ENCODE measurements at places on chromosomes 5 and 9. TPM values are rescaled to one million over a fixed set of nuclear protein-coding genes. Genes with fewer than 3 reads are reported as not detected.
A peak's percentile ranks its signal among the peaks of the same experiment; 100 is the strongest.

The TYRP1 gene
- 0.40 TPM for total RNA-seq

The COL23A1 gene
- total RNA-seq, result 0.73 TPM

The GNPDA1 gene
- total RNA-seq, result 16.6 TPM

The MED7 gene
- 12.8 TPM for total RNA-seq

The PPP3R2 gene
- total RNA-seq, result not detected

The SPATA31D4 gene
- not detected for total RNA-seq

The CCDC152 gene
- total RNA-seq, result 0.09 TPM

The NUTM2F gene
- total RNA-seq, result not detected

The RMRP gene
- 19,198 TPM for total RNA-seq

The ECM2 gene
- 1.1 TPM for total RNA-seq

The WDR38 gene
- not detected for total RNA-seq

The INIP gene
- 27.3 TPM for total RNA-seq

The IFNA21 gene
- total RNA-seq, result not detected

The NAIP gene
- total RNA-seq, result 12.7 TPM

The BSPRY gene
- 39.9 TPM for total RNA-seq

The PCDHGA8 gene
- 0.82 TPM for total RNA-seq

The PCDHGB7 gene
- 4.2 TPM for total RNA-seq

The CCNJL gene
- total RNA-seq, result 19.0 TPM

The TAS2R1 gene
- not detected for total RNA-seq

The CCL19 gene
- total RNA-seq, result not detected

The PDE8B gene
- 1.4 TPM for total RNA-seq

The SIMC1 gene
- total RNA-seq, result 22.5 TPM

- no peak for DNase-seq
Measured at GRCh38 chr9:134548618-134549017, 93.0 kb upstream of the COL5A1 start.

DNA sequence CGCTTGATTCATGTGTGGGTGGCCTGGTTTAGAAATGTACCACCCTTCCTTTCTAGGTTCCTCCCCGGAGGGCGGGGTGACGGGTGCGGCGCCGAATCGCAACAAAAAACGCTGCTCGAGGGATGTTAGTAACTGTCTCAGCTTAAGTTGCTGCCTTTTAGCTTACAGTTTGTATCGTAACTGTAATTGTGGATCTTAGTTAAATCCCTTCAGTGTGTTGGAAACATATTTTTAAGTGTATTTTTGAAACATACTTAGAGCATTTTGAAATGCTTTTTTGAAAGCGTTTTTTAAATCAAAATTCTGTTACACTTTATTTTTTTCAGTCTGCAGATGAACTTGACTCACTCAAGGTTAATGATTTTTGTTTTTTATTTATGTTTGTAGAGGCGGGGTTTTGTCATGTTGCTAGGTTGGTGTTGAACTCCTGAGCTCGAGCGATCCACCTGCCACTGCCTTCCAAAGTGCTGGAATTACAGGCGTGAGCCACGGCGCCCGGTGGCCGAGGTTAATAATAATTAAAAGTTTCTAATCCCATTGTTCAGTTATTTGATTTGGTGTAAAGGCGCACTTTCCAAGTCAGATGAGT, 997 bp upstream of the CHD1 start:
- no peak for DNase-seq

- no peak for DNase-seq
Measured at GRCh38 chr5:144048259-144048856, 122.1 kb downstream of the YIPF5 start.

GRCh38 chr9:83313781-83314180, 224.4 kb downstream of the FRMD3 start:
- no peak for DNase-seq

DNA sequence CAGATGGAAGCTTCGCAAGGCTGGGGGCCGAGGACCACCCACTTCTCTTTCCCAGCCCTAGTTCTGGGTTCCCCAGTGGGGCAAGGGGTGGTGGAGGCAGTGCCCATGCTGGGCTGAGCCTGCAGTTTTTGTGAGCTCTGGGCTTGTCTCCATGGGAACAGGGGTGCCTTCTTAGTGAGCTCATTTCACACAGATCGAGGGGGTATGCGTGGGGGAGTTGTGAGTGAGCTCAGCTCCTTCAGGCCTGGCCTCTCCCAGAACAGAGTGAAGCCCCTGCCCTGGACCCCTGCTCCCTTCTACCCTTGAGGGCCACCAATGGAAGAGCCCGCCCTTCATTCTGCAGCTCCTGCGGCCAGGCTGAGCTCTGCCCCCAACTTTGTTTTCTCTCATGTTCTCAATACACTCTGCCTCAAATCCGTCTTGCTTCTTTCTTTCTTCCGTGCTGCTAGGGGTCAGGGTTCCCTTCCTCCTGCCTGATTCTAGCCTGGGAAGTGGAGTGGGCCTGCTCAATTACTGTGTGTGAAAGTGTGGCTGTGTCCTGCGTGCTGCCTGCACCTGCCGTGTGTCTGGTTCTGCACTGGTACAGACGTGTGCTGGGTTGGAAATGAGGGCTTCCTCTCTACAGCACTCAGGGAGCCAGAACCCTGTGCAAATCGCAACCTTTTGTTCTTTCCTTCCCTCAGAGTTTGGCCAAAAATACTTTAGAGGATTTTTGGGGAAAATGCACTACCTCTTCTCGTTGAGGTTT, 9.0 kb upstream of the MYOZ3 start:
- no peak for DNase-seq

DNA sequence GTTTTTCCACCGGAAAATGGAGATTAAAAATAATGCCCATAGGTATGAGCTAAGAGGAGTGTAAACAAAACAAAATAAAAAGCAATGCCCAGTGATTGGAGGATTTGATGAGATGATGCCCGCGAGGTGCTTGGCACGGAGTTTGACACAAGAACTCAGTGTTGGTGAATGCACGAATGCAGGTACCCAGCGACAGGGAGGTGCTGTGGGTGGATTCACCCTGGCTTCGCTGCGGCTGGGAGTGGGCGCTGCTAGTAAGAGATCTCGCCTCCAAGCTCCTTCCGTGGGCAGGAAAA, 526 bp upstream of the STXBP1 start:
- no peak for DNase-seq

- no peak for DNase-seq
Measured at GRCh38 chr5:169941542-169941941, 38.8 kb downstream of the INSYN2B start.

GRCh38 chr9:6910032-6910431, 152.3 kb downstream of the KDM4C start:
- DNase-seq, result no peak

GRCh38 chr5:98570010-98570409, 203.5 kb upstream of the RGMB start:
- DNase-seq, result no peak

GRCh38 chr9:90891308-90892040, 89.9 kb downstream of the SYK start:
- DNase-seq, result no peak

DNA sequence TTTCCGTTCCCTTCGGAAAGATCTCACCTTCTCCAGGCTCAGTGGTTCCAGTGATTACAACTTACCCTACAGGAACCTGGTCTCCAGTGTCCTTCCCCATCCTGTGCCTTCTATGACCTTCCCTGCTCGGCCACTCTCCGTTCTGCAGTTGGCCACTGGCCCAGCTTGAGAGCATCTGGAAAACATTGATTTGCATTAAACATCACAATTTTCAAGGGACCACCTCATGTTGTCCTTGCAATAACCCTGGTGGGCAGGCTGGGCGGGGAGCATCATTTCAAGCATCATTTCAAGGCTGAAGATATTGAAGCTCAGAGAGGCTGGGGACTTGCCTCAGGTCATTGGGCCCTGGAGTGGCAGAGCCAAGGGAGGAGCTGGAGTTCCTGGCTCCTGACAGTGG, 177.4 kb downstream of the SEC61B start:
- no peak for DNase-seq

- no peak for DNase-seq
Measured at GRCh38 chr5:26572480-26572879, 465.9 kb downstream of the CDH9 start.

GRCh38 chr5:172443441-172444109, 10.8 kb downstream of the SH3PXD2B start:
- peak; percentile 77 for DNase-seq

- no peak for DNase-seq
Measured at GRCh38 chr9:71795097-71795813, 26.9 kb upstream of the CEMIP2 start.

- peak; percentile 87 for DNase-seq
Measured at GRCh38 chr5:60843936-60844905, at the start of gene ELOVL7. TSS of gene ELOVL7 (minus strand) at chr5:60844269. CDS start at chr5:60787397, 56,872 bp downstream.

- no peak for DNase-seq
Measured at GRCh38 chr9:9494336-9494735, 1118.5 kb downstream of the PTPRD start.

DNA sequence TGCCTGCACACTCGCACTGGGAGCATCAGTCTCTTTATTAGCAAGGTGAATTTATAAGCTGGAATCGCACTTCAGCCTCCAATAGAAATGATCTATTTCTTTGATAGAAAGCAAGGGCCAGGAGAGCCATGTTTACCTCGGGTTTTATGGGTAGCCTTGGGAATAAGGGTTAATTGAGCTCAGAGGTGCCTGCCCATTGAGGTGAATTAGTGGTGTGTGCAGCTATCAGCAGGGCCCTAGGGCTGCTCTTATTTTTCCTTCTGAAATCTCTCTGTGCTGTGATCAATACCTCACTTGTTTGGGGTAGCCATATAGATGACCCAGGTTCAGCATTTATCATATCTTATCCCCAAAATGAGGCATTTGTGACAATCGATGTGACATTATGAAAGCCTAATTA, 297.8 kb downstream of the EBF1 start:
- DNase-seq, result no peak

DNA sequence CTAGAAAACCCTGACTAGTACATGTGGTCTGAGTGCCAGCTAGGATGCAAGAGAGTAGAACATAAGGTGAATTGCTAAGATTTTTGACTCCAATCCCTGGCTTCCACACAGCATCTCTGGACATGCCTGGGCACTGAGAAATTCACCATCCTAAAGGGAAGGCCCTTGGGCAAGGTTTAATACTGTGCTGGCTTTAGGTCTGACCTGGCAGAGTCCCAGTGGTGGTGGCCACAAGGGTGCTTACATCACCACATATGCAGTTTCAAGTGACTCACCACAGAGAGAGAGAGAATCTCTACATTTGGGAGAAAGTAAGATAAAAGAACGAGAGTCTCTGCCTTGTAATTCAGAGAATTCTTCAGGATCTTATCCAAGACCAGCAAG, 661.6 kb upstream of the C9orf72 start:
- no peak for DNase-seq

DNA sequence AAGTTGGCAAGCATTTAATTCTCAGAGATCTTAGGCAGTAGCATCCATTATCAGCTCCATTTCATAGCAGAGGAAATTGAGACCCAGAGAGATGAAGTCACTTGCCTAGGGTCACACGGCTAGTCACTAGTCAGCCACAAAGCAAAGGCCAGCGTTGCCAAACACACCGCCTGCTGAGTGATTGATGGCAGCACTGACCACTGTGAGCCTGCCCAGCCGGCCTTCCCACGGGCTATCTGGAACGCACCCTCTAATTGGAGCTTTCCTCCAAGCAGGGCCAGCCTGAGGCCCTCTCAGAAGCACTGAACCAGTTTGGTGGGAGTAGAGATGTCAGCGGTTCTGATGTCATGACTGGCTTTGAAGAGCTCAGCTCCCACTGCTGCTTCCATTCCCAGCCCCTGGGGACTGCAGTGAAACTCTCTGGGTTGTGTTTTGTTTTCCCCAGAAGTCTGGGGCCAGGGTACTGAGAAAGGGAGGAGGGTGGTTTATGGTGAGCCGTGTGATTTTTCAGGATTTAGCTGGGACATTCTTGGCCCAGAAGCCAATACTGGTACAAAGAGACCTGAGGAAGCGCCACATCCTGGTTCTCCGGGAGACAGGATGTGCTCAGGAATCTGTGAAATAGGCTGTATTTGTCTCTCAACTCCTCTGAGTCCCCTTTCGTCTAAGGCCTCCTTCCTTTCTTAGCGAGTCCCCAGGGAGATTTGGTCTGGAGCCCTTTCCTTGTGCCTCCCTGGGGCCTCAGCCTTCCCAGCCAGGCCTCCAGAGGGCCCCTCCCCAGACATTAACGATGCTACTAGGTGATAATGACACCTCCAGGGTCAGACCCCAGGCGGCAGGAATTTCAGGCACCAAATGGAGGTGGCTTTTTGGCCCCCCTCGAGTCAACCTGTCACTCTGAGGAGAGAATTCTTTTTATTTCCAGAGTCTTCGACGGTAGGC, 44.5 kb downstream of the SPRY4 start:
- DNase-seq, result no peak

- no peak for DNase-seq
Measured at GRCh38 chr5:91910247-91910646, 527.1 kb upstream of the ARRDC3 start.

DNA sequence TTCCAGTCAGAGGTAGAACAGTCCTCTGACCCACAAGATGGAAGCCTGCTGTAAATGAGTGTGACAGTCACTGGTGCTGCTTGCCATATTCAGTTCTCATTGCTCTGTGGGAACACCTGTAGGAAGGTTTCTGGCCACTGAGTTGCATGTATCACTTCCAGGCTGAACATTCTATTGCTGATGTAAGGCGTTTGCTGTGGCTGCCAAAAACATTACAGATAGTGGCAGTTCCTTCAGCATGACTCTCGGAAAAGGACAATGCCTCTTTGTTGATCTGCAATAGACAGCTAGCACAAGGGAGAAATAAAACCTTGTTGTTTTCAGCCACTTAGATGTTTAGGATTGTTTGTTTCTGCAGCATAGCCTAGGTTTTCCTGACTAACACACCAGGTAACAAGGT, 217.2 kb downstream of the AGTPBP1 start:
- DNase-seq, result no peak

- DNase-seq, result no peak
Measured at GRCh38 chr9:91781116-91781515, 168.9 kb downstream of the ROR2 start.

DNA sequence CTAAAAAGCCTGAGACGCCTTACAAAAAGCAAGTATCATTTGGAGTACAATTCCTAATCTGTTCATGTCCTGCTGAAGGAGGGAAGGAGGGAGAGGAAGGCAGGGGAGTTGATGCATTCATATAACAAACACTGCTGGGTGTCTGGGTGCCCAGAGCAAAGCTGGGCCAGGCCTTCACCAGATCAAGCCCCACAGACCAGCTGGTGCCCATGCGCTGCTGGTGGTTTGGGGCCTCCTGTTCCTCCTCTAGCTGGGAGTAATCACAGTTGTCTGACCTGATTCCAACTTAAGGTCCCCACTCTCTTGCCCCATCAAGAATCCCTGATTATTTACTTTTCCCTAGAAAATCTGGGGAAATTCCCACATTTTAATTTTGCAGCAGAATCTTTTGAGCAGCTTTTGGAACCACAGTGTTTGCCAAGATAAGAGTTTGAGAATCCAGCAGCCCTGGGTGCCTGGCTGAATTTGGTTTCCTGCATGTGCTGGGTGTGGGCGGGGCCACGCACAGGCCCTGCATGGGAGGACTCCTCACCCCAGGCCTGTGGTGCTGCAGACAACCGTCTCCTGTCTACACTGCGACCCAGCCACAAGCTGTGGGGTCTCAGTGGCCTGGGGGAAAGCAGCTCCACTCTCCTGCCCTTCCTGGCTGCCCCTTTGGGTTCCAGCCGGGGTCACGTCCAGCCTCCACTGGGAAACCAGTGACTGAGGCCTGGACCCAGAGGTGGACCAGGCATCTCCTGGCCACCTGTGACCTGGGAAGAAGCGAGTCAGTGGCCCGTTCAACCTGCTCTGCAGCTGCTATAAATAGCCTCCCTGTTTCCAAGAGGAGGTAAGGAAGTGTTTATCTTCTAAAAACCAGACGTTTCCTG, 47.5 kb downstream of the NEURL1B start:
- no peak for DNase-seq

- DNase-seq, result no peak
Measured at GRCh38 chr9:12666813-12667212, 26.4 kb upstream of the TYRP1 start.
